ENCODE measurements at places on chromosomes 4 and X. TPM values are rescaled to one million over a fixed set of nuclear protein-coding genes. Genes with fewer than 3 reads are reported as not detected.

The STAP1 gene
- total RNA-seq, result 7.4 TPM

The PASD1 gene
- total RNA-seq, result not detected

The RAB39B gene
- total RNA-seq, result 13.2 TPM

The AFM gene
- not detected for total RNA-seq

The EPGN gene
- not detected for total RNA-seq

The TIMP1 gene
- 3.2 TPM for total RNA-seq

The FGB gene
- total RNA-seq, result not detected

The SHROOM2 gene
- total RNA-seq, result not detected

The IRS4 gene
- total RNA-seq, result not detected

The PDZD4 gene
- total RNA-seq, result 0.70 TPM

The MID2 gene
- total RNA-seq, result 7.6 TPM

The GYPB gene
- not detected for total RNA-seq

The FGA gene
- not detected for total RNA-seq

The LGI2 gene
- not detected for total RNA-seq

The SMIM10L2A gene
- total RNA-seq, result 0.31 TPM

The TBC1D8B gene
- total RNA-seq, result 1.2 TPM

The USP17L19 gene
- total RNA-seq, result not detected

The SMR3B gene
- not detected for total RNA-seq

The TENM3 gene
- not detected for total RNA-seq

The DCAF8L2 gene
- not detected for total RNA-seq

The CDKL5 gene
- 1.3 TPM for total RNA-seq

The SRPX gene
- not detected for total RNA-seq

The NXF2B gene
- total RNA-seq, result not detected

The ARHGAP36 gene
- not detected for total RNA-seq

The ANTXR2 gene
- 2.0 TPM for total RNA-seq

The KCND1 gene
- 1.3 TPM for total RNA-seq

The USP26 gene
- not detected for total RNA-seq

The SH3TC1 gene
- total RNA-seq, result 8.8 TPM

The GPRIN3 gene
- 9.2 TPM for total RNA-seq

The S100P gene
- total RNA-seq, result 0.37 TPM

The RASGEF1B gene
- 6.7 TPM for total RNA-seq

The CCNB3 gene
- 0.46 TPM for total RNA-seq

The PRKG2 gene
- total RNA-seq, result 0.58 TPM

The GLOD5 gene
- not detected for total RNA-seq

The TIGD4 gene
- 0.42 TPM for total RNA-seq

The FATE1 gene
- total RNA-seq, result not detected

The GYPE gene
- 2.7 TPM for total RNA-seq

The ANOS1 gene
- not detected for total RNA-seq

The DUSP9 gene
- total RNA-seq, result 0.23 TPM

The LRCH2 gene
- total RNA-seq, result not detected

The NWD2 gene
- not detected for total RNA-seq

The COL25A1 gene
- 0.36 TPM for total RNA-seq

The TEX13C gene
- total RNA-seq, result not detected

The RNF175 gene
- not detected for total RNA-seq

Measured in activated naive CD8-positive, alpha-beta T cell treated with anti-CD3 and anti-CD28 coated beads for 36 hours (primary cell).